ENCODE measurements at places on chromosomes 3 and 15. TPM values are rescaled to one million over a fixed set of nuclear protein-coding genes. Genes with fewer than 3 reads are reported as not detected.

The PLA2G4D gene
- not detected for total RNA-seq

GRCh38 chr15:70113304-70113700, 15.6 kb upstream of the TLE3 start:
- no peak for DNase-seq
- H3K36me3 ChIP-seq: no peaks in the 10 kb centered on the region
- no peak overlapping the region for H3K4me3 ChIP-seq
- no peak overlapping the region for H3K27ac ChIP-seq

DNA sequence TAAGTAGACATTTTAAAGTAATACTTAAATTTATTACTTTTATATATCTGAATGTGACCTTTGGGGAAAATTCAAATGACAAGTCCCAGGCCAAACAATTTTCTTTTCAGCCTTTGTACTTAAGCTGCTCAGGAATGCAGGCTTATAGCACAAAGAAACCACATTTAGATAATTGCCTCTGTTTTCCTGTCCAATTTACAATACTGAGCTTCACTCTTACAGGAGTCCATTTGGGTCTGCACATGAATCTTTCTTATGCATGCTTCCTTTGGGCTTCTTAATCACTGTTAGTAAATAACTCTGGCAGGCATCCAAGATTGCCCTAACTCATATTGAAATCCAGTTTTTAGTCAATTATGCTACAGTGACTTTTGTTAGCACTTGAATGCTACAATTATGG, 459.4 kb upstream of the TGFBR2 start:
- no peak overlapping the region for H3K27ac ChIP-seq
- DNase-seq: no peak
- H3K27me3 ChIP-seq: no peaks in the 10 kb centered on the region
- no peaks in the 10 kb centered on the region for H3K4me1 ChIP-seq
- no peak overlapping the region for H3K4me3 ChIP-seq

The ASB14 gene
- 1.9 TPM for total RNA-seq

- no peak overlapping the region for H3K4me3 ChIP-seq
- H3K4me1 ChIP-seq: peaks cover 36% of the 10 kb centered on the region
- peak overlapping the region; percentile 88 for H3K27ac ChIP-seq
- H3K36me3 ChIP-seq: no peaks in the 10 kb centered on the region
Observed at GRCh38 chr3:124597273-124597672, 133.0 kb upstream of the UMPS start.

The GOLGA6B gene
- not detected for total RNA-seq

DNA sequence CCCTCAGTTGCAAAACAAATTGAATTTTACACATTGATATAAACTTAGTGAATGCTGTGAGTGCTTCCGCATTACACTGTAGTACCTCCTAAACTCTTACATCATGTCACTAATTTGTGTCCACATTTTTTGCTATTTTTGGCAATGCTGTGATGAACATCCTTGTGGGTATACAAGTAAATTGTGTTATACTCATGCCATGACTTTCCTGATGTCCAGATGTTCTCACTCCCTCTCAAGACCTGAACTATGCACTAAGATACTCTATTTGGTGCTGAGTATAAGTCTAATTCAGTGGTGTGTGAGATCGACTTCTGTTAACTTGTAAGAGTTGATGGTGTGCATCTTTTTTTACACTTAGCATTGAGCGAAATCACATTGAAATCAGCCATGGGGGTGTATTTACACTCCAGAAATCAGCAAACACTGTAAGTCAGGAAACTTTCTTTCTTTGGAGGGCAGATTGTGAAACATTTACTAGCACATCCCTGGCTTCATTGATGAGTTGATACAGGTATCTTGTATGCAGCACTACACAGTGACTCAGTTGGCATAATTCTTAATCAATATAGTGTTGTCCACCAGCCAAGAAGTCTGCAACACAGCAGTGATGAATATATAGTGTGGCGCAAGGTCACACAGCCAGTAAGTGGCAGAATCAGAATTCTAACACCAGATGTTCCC, 228.1 kb upstream of the RORA start:
- H3K4me3 ChIP-seq: no peak overlapping the region
- no peaks in the 10 kb centered on the region for H3K36me3 ChIP-seq
- no peaks in the 10 kb centered on the region for H3K4me1 ChIP-seq
- H3K27ac ChIP-seq: no peak overlapping the region
- H3K27me3 ChIP-seq: no peaks in the 10 kb centered on the region
- no peak for DNase-seq

DNA sequence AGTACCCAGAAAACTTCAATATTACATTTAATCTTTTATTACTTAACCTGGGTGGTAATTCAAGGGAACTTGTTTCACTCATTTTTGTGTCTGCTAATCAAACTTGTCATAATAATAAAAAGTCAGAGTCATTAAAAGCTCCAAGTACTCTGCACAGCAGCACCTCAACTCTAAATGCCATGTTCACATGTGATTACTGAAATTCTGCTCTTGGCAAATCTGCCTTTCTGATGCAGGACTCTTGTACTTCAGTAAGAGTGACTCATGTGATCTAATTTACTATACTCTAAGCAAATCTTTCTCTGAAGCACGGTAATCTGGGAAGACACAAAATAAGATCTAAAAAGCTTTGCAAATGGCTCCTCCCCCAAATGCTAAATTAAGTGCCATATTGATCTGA, 6.4 kb downstream of the ROBO1 start:
- H3K4me1 ChIP-seq: no peaks in the 10 kb centered on the region
- DNase-seq: no peak
- H3K36me3 ChIP-seq: no peaks in the 10 kb centered on the region
- peaks cover 2% of the 10 kb centered on the region for H3K27me3 ChIP-seq
- H3K27ac ChIP-seq: no peak overlapping the region
- H3K4me3 ChIP-seq: no peak overlapping the region

The GALNT15 gene
- 57.6 TPM for total RNA-seq

- no peak overlapping the region for H3K4me3 ChIP-seq
- no peak for DNase-seq
- H3K4me1 ChIP-seq: peaks cover 9% of the 10 kb centered on the region
- H3K27ac ChIP-seq: no peak overlapping the region
- no peaks in the 10 kb centered on the region for H3K27me3 ChIP-seq
Observed at GRCh38 chr3:27468283-27468886, 15.8 kb downstream of the SLC4A7 start.

GRCh38 chr15:69394556-69395282, 19.4 kb upstream of the KIF23 start:
- H3K36me3 ChIP-seq: no peaks in the 10 kb centered on the region
- H3K27me3 ChIP-seq: no peaks in the 10 kb centered on the region
- DNase-seq: peak; percentile 25
- no peaks in the 10 kb centered on the region for H3K4me1 ChIP-seq
- H3K4me3 ChIP-seq: no peak overlapping the region

The PHLDB2 gene
- 3.2 TPM for total RNA-seq

DNA sequence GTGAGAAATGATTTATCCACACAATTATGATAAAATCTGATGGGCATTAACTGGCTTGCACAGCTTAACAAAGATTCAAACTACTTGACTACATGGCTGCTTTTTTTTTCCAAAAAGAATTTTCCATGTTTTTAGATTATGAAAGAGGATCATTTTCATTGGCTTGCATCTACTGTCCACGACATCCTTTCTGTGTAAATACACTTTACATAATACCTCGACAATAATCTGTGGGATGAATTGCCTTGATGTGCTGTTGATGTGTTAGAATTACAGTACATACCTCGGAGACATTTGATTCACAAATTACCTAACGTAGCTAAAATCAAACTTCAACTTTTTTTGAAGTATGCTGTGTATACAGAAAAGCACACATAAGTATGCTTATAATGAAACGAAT, 104.4 kb downstream of the PPP2R3A start:
- H3K4me1 ChIP-seq: peaks cover 29% of the 10 kb centered on the region
- no peak for DNase-seq
- no peaks in the 10 kb centered on the region for H3K36me3 ChIP-seq

Measured in gastrocnemius medialis (tissue), 4 donors.